Spleen (tissue), 13 donors: ENCODE measurements at places on chromosomes 1 and 21.
A peak's percentile ranks its signal among the peaks of the same experiment; 100 is the strongest.

- peak; percentile 64 for DNase-seq
Observed at GRCh38 chr1:9595156-9595967, 6.7 kb downstream of the TMEM201 start.

GRCh38 chr1:218164111-218164929, 120.8 kb upstream of the RRP15 start:
- peak; percentile 72 for DNase-seq

- peak; percentile 97 for DNase-seq
Observed at GRCh38 chr1:32221980-32222755, at the start of the genes EIF3I and TMEM234. EIF3I (plus strand) TSS chr1:32222407; CDS start chr1:32222442, 35 bp downstream. TMEM234 (minus strand) TSS chr1:32222353; CDS start chr1:32222322, 31 bp downstream.

DNA sequence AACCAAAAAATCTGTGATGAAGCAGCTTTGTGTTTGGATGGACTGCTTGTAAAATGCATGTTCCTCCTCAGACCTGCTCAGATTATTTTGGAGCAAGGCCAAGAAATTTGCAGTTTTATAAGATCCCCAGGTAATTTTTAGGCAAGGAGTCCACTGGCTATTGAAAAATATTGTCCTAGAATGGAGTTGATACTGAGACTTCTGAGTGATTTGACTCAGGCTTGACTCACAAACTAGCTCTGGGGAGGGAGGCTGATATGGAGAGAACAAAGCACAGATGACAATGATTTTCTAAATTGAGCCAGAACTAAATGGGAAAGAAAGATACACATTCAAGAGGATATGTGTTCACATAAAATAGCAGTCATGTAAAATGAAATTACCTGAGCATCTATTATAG, 36.7 kb downstream of the AGL start:
- DNase-seq: no peak

DNA sequence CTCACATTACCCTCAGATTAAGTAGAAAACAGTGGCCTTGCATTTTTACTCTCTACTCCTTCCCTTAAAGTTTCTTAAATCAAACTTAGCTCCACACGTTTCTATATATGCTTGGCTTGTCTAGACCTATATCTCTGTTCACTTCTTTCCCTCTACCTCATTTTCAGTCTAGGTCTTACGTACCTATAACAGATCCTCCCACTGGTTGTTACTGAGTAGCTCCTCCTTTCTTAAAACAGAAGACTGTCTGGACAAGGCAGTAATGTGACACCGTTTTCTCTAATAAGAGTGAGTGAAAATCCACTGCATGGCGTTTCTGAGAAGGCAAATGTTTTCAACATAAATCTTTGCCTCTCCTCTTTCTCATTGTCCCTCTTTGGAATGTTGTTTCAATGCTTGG, 211.7 kb upstream of the POGK start:
- no peak for DNase-seq

GRCh38 chr1:109689844-109690405, 2.3 kb downstream of the GSTM1 start:
- no peak for DNase-seq

DNA sequence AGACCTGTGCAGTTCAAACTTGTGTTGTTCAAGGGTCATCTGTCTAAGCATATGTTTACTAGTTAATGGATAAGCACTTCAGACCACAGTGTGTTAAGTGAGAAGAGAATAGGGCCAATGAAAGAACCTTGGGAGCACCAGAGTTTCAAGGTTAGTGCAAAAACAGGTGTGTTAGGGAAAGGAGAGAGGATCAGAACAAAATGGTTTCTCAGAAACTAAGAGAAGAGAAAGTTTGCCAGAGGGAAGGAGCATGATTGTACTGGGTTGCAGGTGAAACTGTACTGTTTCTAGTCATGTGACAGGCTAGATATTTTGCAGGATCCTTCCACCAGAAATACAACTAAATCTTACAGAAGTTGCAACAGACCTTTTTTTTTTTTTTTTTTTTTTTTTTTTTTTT, 23.3 kb downstream of the RPRD2 start:
- DNase-seq: no peak

- no peak for DNase-seq
Observed at GRCh38 chr21:37912616-37913015, 3.6 kb downstream of the KCNJ6 start.
